Stimulated activated naive CD4-positive, alpha-beta T cell treated with Interleukin-2 at 50 U/mL for 16 hours (primary cell): ENCODE measurements at places on chromosomes 1 and 21.
A peak's percentile ranks its signal among the peaks of the same experiment; 100 is the strongest.

DNA sequence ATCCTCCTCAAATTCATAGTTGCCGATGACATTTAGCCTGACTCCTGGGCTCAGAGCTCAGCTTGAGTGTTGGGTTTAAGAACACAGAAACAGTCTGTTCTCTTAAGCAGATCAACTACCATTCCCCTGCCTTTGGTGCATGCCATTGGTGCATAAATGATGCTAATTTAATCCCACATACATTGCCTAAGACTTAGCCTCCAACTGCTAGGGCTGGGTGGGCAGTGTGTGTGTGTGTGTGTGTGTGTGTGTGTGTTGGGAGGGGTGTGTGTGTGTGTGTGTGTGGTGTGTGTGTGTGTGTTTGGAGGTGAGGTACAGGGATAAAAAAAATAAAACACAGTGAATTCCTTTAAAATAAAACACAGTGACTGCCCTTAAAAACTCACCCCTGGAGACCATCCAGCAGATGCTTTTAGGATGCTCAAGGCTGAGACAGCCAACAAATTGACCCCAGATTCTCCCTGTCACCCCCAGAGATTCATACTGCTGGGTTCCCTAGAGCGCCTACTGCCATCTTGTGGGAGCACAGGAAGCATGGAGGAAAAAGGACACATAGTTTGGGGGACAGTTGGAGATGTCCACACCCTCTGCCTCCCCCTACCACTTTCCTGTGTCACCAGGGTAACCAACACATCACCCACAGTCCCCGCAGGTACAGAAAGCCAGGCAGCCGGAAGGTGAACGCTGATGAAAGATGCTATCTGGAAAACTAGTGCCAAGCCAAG is 30.6 kb downstream of the KLHDC7A start:
- no peak for DNase-seq

GRCh38 chr21:30718239-30718909 is at the start of gene KRTAP21-3:
Gene KRTAP21-3 (minus strand): TSS chr21:30718777. CDS start chr21:30718759, 18 bp downstream.
- DNase-seq, result no peak

GRCh38 chr1:39639305-39640130 is at the start of gene HEYL:
Gene HEYL (minus strand): TSS chr1:39639643. CDS start chr1:39639625, 18 bp downstream.
- peak; percentile 59 for DNase-seq

DNA sequence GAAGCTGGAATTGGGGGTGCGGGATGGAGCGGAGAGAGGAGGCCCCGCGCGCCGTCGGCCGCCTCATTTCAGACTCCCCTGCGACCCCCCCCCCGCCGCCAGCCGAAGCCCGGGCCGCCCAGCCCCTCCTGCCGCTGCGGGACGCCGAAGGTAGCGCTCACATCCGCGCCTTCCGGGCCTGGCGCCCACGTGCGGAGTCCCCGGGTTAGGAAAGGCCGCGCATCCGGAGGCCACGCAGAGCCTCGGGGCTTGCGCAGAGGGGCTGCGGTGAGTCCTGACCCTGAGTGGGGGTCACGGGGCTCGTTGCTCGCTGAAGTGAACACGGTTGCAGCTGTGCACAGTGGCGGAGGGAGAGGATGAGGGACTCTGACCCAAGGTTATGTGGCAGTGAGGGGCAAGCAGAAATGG is 552 bp upstream of the ZNF496 start:
- DNase-seq, result peak; percentile 43

- DNase-seq, result peak; percentile 61
Observed at GRCh38 chr1:150233359-150234308, 2.3 kb downstream of the ANP32E start.

- DNase-seq, result no peak
Observed at GRCh38 chr1:20618550-20618949, 14.7 kb upstream of the PINK1 start.

DNA sequence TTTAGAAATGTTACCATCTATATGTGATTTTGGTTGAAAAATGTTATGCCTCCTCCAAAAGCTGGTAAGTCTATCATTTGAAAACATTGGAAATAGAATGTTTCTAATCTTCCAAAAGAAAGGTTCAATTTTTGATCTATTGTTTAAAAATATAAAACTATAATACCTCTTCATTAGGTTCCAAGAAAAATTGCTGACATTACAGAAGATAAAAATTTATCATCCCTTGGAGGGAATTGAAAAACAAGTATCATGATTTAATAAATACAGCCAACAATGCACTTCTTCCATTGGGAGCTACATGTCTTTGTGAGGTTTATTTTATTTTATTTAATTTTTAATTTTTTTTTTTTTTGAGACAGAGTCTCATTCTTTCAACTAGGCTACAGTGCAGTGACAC is 148.5 kb downstream of the PIK3R3 start:
- no peak for DNase-seq

GRCh38 chr1:169999331-169999741 is 75.2 kb downstream of the KIFAP3 start:
- DNase-seq, result no peak

DNA sequence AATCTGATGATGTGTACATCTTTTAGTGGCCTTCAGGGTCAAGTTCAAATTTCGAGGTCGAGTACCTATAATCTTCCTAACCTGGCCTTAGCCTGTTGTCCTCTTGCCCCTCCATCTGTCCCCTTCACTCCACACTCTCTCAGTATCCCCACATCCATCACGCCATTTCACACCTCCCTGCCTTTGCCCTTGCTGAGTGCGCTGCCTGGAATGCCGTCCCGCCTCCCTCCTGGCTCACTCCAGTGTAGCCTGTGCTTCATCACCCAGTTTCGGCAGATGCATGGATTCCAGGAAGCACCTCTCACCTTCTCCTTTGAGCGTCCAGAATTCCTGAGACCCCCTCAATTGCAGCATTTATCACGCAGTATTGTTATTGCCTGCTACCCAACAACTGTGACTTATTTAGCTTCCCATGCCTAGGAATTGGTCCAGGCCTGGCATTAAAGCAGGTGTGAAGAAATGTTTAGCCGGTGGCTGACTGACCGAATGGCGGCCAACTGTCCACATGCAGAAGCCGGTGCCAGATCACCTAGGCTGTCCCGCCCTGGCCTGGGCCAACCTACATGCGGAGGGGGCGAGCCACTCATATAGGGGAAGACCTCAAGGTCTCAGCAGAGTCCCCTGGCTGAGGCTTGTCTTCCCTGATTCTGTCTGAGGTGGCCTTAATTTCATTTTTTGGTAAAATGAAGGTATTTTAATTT is 34.5 kb downstream of the MYOM3 start:
- DNase-seq, result no peak

DNA sequence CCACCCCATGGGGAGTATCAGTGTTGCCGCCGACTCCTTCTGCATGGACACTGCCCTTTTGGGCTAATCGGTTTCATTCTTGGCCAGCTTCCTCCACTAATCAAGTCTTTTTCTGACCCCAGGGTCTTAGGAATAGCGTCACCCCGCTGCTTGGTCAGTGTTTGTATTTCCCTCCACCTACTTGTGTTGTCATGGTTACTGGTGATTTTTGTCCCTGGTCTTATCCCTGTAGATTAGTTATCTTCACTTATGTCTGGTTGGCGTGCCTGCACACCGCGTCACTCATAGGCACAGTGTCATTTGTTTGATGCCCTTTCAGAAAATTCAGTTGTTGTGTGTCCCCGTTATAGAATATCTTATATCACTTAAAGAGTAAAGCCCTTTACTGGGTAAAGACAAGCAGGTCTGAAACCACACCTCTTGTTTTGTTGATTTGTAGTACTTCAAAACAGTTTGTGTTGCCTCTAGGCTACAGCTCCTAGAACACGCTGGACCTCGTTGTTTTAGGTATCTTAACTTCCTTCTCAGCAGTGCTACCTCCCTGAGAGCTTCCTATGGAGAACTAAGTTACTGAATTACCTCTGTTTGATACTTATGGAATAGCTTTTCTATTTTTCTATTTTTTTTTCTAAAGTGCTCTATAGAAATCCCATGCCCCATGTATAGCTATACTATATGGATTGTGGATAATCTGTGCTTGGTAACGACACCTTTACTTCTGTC is 868 bp downstream of the PPP1R12B start:
- no peak for DNase-seq

DNA sequence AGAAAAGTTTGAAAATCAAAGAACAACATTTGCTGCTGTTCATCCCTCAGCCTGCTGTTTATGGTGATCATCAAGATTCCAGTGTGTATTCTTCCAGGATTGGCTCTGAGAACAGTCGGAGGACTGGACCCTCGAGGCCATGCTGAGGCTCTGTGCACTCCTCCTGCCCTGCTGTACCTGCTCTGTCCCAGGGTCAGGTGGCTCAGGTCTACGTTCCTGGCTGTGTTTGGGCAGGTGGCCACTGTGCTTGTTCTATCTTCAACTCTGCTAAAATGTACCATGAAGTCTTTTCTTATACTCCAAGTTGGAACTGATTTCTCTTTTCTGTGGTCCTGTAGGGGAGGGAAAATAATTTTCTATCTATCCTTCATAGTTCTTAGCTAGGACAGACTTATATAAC is 175.9 kb downstream of the RWDD3 start:
- no peak for DNase-seq

DNA sequence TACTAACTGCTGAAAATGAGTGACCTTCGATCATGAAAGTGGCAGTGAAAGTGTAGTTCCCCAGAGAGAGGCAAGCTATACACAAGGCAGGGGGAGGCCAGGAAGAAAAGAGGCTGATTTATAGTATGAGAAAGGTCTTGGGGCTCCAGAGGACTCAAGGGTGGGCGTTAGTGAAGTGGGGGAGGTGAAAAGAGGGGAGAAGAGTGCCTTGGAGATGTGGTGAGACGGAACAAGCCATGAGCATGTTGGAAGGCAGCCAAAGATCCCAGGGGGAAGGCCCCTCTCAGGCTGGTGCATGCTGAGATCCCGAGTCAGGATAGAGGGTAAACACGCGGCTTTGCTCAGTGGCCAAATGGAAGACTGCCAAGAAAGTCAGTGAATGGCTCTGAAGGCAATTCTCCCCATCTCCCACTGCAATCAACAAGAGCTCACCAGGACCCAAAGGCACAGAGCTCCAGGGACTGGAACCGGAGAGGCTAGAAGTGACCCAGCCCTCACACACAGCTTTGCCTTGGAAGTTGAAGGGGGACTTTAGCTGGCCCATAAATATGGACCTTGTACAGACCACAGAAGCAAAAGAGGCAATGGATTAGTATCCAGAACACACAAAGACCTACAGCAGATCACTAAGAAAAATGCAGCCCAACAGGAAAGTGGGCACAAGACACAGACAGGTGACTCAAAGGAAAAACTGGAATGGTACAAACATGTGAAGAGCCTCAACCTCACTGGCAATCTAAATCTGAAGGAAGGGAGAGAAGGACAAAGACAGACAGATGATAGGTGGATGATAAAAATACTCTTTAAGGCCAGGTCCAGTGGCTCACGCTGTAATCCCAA is 49.6 kb downstream of the HSF2BP start:
- DNase-seq, result no peak

GRCh38 chr1:111768023-111768422 is 12.3 kb downstream of the DDX20 start:
- DNase-seq, result no peak

GRCh38 chr1:1199961-1200875 is 6.2 kb downstream of the TNFRSF18 start:
- DNase-seq, result no peak

DNA sequence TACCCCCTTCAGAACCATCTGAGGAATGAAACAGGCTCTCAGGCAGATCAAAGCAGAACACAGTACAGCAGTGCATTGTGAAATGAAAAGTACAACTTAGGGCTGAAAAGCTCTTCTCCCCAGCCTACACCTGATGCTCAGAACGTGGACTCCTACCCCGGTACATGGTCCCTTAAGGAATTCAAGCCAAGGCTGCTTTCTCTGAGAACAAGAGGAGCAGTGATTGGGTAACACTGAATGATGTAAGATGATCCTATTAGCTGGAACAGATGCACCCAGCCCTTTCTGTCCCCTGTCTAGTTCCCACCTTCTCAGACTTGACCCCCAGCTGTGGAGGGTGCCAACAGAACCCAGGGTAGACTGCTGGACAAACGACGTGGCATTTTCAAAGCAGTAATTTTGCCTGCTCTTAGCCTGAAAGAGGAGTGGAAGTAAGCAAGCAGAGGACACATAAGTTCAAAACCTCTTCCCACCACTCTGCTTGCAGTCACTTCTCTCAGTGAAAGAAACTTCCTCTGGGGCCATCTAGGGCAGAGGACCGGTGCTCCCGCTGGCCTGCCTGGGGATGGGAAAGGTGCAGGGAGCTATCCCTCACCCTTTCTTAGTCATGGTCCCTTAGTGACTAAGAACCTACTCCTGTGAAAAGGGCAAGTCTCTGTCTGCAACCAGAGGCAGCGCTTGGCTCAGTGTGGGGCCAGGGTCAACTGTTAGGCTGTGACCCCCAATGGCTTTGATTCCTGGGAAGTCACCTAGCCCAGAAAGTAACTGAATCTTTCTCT is 72.7 kb downstream of the TRABD2B start:
- no peak for DNase-seq

DNA sequence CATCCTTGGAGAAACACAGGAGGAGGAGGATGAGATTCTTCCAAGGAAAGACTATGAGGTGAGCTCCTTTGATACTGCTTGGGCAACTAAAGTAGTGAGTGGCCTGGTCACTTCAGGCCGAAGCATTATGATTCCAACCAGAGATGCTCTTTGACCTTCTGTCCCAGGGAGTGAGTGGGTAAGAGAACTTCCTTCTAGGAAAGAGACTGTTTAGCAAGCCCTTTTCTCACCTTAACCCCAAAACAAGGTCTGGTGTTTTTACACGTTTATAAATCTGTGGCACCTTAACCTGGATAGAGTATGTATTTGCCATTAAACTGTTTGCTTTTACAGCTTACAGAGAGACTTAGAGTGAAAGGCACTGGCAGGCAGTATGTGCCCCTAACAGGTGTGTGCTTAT is 1.1 kb downstream of the CLCN6 start:
- DNase-seq, result no peak

DNA sequence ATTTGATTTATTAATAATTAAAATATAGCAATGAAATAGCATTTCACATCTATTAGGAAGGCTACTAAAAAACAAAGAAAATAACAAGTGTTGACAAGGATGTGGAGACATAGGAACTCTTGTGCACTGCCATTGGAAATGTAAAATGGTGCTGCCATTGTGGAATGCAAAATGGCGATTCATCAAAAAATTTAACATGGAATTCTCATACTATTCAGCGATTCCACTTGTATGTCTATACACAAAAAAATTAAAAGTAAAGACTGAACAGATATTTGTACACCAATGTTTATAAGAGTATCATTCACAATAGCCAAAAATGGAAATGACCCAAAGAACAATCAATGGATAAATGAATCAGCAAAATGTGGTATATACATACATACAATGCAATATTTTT is 101.3 kb upstream of the S1PR1 start:
- DNase-seq, result no peak

- no peak for DNase-seq
Observed at GRCh38 chr1:74161497-74161896, 36.5 kb downstream of the LRRIQ3 start.

DNA sequence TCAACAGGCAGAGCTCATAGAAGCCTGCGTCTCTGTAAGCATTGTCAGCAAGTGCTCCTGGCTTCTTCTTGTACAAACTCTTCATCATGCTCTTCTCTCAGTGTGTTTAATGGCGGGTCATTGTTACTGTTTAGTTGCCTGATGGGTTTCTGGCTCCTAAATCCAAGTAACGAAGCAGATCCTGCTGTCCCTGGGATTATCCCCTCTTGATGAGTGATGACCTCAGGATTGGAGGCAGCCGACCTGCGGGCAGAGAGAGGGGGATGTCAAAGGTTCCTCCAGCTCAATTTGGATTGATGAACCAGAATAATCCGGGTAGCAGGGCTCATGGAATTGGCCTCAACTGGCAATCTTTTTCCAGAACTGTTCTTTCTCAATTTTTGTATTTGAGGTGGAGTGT is 66.1 kb upstream of the BARHL2 start:
- DNase-seq, result no peak

- DNase-seq, result no peak
Observed at GRCh38 chr1:185207980-185208602, 51.1 kb downstream of the SWT1 start.
